ENCODE measurements at places on chromosomes 12 and 14.

GRCh38 chr14:62308891-62309290, 546.7 kb downstream of the SNAPC1 start:
- DNase-seq, result no peak

GRCh38 chr14:58484176-58484575, 56.7 kb downstream of the KIAA0586 start:
- DNase-seq, result no peak

DNA sequence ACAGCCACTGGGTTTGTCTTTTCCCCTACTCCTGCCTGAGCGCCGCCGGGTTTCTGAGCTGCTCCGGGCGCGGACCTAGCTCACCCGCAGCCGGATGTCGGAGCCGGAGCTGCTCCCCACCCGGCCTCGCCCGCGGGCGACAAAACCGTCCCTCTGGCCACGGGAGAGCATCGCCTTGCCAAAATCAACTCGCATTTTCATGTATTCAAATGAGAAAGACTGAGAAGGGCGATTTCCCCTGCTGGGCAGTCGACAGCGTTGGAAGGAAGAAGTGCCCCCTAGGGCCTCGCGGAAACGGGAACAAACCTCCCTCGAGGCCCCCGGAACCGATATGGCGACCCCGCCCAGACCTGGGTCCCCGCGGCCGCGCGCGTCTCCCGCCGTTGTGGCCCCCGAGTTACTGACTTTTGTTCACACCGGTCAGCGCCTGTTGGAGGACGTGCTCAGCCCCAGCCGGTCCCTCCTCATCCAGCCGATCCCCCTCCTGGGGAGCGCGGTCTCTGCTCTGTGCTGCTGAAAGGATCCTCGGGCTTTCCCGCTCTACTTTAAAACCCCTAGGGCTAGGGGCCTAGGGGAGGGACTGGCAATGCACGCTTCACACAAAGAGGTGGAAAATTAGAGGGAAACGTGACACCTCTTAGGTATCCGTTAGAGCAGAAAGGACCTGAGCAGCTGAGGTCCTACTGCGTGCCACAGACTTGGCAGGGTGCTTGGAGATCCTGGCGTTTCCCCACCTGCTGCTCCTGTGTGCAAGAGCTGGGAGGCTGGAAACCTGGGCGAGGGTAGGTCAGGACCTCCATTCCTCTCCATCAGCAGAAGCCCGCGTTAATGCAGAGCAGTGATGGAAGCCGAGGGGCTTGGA, 4.3 kb downstream of the TTC6 start:
- DNase-seq, result no peak

DNA sequence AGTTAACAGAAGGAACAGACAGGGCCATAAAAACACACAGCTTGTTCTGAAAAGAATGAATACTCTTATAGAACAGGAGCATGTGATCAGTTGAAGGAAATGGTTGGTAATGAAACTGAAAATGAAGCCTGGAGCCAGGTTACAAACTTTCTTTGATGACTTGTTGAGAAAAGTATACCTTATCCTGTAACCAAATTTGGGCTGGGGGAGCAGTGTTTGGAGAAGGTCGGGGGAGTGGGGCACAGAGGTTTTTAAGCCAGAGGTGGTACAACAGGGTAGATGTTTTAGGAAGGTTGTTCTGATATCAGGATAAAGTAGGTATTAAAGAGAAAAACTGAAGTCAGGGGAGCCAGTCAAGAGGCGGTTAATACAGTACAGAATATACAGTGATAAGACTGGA, 8.2 kb downstream of the GOLT1B start:
- DNase-seq, result no peak

DNA sequence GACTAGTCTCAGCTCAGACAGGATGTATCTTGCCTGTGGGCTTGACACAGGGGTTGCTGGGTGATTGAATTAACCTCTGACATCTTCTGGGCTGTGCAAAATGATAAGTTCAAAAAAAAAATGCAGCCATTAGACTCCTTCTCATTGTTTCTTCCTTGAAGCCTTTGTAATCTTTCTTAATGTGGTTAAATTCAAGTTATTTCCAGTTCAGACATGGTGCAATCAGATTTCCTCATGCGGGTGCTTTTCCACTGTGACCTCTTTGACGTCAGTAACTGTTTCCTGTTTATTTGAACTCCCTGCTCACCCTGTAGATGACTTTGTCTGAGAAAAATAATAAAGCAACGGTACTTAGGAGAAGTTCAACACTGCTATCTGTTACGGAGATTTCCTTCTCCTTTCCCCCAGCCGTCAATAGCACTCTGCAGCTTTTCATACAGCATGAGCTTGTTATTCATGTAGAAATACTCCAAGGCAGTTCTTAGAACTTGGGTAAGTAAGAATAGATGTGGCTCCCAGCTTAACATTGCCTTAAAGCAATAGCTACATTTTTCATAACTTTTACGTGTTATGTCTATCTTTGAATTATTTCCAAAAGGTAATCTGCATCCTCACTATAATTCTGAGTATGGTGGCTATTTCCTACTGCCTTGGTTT, 155.5 kb downstream of the PRKCH start:
- peak; percentile 57 for DNase-seq

GRCh38 chr12:111764120-111764821, 2.5 kb upstream of the ALDH2 start:
- DNase-seq, result no peak

- DNase-seq, result no peak
Observed at GRCh38 chr12:102093319-102093718, 26.6 kb downstream of the NUP37 start.
